ENCODE measurements at places on chromosomes 6 and 20.

- DNase-seq: no peak
Measured at GRCh38 chr20:19832875-19833274, 74.8 kb downstream of the RIN2 start.

- no peak for DNase-seq
Measured at GRCh38 chr6:122012578-122012977, 386.9 kb upstream of the HSF2 start.

GRCh38 chr6:25781134-25781533 is 26.6 kb downstream of the SLC17A4 start:
- no peak for DNase-seq

GRCh38 chr6:508614-509013 is 117.1 kb downstream of the IRF4 start:
- no peak for DNase-seq

DNA sequence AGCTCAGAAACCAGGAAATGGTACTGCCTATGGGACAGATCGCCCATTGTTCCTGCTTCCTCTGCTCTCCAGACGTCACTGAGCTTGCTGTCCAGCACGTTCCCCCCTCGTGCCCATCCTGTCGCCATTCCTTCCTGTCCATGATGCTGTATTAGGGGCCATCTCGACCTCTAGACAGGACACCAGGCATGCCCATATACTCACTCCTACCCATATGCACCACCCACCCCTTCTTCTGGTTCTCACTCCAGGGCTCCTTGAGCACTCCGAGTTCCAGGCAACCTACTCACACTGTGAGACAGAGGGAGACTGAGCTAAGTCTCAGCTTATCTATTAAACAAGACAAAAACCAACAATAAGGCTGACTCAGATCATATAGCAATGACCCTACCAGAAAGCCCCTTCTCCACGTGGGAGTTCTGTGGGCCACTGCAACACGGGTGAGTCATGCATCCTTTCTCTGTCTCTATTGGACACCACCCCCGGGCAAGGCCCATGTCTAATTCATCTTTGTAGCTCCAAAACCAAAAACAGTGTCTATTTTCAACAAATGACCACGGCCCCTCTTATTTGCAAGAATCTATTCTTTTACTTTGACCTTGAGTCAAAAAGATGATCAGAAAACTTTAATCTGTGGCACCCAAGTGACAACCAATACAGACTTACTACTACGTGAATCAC is 65.7 kb downstream of the PSMG4 start:
- no peak for DNase-seq

DNA sequence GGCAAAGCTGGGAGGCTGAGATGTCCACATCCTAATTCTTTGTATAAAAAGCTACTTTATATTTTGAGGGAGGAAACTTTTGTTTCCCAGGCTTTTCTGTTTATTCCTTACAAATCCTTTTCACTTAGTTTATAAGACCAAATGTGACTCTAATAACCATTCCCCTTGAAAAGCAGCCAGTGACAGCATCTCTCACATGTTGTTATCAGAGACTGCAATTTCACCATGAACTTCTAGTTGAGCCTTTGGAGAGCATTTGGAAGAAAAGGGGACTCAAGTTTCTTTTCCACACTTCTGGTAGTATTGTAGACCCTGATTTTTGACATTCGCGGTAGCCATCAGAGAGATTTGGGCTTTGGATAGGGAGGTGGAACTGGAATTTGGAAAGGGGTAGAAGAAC is 215.8 kb downstream of the RNF144B start:
- no peak for DNase-seq

- DNase-seq: peak; percentile 43
Measured at GRCh38 chr20:63009045-63009961, 2.5 kb upstream of the BHLHE23 start.

GRCh38 chr6:135566311-135567068 is 69.0 kb upstream of the AHI1 start:
- no peak for DNase-seq

DNA sequence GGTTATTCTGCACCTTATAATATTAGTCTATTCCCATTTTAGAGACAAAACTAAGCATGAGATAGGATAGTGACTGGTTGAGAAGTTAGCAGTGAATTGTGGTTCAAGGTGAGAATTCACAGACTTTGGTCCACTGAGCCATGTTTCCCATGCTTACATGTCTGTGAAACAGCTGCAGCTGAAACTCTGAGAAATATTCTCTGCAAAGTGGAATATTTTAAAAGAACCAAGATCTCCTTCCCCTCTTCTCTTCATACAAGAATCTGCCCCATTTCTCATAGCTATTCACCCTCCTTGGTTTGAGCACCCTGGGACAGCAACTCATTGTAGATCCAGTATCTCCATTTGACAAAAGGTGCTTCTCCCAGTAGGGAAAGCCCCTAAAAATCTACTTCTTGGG is 70.2 kb upstream of the TMEM170B start:
- no peak for DNase-seq

- no peak for DNase-seq
Measured at GRCh38 chr6:73491377-73491776, 29.5 kb downstream of the EEF1A1 start.

- DNase-seq: no peak
Measured at GRCh38 chr6:27129917-27130316, 117.6 kb upstream of the PRSS16 start.

GRCh38 chr20:16170406-16170971 is 402.8 kb downstream of the KIF16B start:
- DNase-seq: no peak

DNA sequence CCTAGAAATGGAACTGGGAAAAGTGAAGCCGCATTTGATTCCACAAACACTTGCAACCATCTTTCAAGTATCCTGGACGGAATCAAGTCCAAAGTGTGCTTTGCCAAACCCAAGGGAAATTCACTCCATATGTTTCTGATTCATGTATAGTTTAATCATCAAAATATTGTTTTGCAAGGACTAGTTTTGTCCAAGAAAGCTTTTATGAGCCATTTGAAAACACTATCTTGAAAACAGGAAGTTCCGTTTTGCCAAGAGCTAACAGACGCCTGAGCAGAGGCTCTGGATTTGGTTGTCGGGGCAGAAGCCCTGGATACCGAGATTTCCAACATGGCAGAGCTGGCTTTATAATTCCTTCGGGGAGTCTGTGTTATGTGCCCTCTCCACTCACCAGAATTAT is 251.1 kb downstream of the PHACTR1 start:
- DNase-seq: no peak

DNA sequence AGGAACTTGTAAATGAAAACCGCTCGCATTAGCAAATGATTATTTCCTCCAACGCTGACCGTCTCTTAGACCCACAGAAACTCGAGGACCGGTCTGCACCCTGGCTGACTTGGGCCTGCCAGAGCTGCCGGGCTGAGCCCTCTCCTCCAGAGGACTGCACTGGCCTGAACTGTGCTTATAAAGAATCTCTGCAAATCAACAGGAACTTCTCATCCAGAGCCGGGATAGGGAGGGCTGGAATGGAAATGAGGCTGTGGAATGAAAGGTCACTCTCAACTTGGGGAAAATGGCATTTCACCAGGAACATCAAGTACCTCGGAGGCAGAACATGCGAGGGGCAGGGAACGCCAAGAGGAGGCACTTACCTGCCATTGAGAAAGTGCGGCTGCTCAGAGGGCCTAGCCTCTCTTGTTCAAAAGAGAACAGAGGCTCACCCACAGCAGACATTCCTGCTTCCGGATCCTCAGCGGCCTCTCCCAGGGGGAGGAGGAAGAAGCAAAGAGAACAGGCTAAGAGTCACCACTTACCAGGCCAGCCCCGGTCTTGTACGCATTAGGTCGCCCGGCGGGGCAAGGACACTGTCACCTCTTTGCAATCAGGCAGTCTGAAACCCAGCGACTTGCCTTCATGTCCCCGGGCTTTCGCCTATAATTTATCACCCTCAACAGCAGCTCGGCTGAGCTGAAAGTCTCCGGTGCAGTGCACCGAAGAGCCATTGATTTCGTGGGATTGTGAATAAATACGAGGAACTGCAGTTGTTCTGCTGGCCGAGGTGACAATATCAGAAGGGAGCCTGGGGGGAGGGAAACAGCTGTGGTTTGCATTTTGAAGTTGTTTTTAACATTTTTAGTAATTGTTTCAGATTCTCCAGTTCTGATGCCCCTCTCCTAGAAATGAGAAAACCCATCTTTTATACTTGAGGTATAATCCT is 37.6 kb downstream of the ZMYND8 start:
- peak; percentile 53 for DNase-seq

DNA sequence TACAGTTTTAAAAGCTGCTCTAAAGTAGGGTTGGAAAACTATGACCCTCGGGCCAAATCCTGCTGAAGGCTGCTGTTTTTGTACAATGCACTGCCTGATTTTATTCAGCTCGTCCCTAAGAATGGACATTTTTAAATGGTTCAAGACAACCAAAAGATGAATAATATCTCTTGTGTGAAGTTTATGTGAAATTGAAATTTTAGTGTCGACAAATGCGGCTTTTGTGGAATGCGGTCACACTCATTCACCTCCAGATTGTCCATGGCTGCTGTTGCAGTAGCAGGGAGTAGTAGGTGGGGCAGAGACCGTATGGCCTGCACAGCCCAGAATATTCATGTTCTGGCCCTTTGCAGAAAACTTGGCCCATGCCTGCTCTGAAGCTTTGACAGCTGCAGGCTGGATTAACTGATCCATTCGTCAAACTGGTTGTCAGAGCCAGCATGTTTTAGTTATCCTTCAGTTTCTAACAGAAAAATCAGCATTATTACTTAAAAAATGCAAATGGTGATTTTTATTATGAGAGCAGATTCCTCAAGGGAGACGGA is 91.6 kb downstream of the PSMG4 start:
- DNase-seq: no peak

DNA sequence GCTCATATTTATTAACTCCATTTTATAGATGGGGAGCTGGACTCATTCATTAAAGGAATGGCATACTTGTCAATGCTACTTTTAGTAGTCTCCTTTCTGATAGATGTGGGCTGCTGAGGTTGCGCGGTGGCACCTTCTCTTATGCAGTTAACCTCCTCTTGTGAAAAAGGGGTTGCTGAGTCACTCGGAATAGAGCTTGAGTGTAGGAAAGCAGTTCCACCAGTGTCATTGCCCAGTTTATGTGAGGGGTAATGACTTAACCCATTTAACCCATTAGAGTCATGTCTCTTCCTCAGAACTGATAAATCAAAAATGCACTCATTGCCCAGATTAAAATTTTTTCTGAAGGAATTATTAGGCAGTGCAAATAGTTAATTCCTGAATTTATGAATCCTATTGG is 6.3 kb downstream of the MAPK14 start:
- DNase-seq: no peak

DNA sequence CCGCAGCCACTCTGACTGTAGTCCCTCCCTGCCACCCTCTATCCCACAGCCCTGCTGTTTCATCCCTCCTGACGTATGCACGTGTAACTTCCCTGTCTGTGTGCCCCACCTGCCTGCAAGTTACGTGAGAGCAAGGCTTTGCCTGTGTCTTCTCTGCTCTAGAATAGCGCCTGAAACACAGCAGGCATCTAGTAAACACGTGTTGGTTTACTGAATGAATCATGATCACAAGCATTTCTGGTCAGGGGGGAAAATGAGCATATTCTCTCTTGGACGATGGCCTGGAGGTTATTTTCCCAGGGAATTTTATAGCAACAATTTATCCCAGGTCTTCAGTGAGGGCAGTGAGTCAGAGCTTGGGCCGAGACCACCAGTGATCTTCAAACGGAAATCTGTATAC is 38.3 kb downstream of the PSMG4 start:
- no peak for DNase-seq
